Muscle of leg (tissue), 16 donors: ENCODE measurements at places on chromosomes 7 and 10.
A peak's percentile ranks its signal among the peaks of the same experiment; 100 is the strongest.

DNA sequence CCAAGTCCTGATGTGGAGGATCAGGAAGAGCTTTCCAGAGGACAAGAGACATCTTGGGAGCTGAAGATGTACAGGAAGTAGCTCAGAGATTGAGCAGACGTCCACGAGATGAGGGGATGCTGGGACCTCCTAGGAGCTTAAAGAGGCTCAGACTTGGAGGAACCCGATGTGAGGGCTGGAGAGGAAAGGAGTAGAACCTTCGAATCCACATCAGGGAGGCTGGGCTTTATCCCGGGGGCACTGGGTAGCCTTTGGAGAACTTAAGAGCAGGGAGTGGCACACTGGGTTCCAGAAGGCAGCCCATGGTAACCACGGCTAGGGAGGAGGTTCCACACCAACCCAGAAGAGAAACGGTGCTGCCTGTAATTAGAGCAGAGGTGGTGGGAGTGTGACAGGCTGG lies 10.8 kb downstream of the PRKCQ start:
- no peaks in the 10 kb centered on the region for H3K27me3 ChIP-seq
- DNase-seq = no peak
- no peaks in the 10 kb centered on the region for H3K36me3 ChIP-seq
- no peaks in the 10 kb centered on the region for H3K4me1 ChIP-seq

- H3K36me3 ChIP-seq = no peaks in the 10 kb centered on the region
- H3K4me1 ChIP-seq = peaks cover 16% of the 10 kb centered on the region
- H3K27me3 ChIP-seq = no peaks in the 10 kb centered on the region
- no peak overlapping the region for H3K4me3 ChIP-seq
- DNase-seq = no peak
- no peak overlapping the region for H3K27ac ChIP-seq
Measured at GRCh38 chr10:84337199-84337598, 8.8 kb downstream of the CCSER2 start.

DNA sequence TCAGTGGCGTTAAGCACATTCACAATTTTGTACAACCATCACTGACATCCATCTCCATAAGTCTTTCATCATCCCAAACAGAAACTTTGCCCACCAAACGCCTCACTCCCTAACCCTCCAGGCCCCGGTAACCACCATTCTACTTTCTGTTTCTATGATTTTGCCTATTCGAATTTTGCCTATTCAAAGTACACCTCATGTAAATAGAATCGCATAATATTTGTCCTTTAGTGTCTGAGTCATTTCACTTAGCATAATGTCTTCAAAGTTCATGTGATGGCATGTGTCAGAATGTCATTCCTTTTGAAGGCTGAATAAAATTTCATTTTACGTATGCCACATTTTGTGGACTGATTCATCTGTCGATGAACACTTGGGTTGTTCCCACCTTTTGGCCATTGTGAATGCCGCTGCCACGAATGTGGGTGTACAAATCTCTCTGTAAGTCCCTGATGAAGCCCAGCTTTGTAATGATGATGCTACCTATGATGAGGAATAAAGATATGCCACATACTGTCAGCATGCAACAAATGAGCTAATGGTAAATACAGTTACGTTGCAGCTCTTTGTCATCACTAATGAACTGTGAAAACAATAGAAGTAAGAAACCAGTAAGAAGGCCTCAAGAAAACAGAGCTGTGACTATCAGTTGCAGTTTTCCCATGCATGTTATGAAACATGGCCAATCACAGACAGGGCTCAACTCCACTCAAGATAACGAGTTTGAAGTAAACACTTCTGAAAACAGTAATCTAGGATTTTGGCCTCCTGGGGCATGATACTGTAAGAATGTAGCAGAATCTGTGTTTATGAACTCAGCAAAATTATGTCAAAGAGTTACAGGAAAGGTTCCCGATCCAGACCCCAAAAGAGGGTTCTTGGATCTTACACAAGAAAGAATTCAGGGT lies 120.0 kb downstream of the ADAM12 start:
- H3K27ac ChIP-seq = no peak overlapping the region
- H3K36me3 ChIP-seq = no peaks in the 10 kb centered on the region
- peaks cover 4% of the 10 kb centered on the region for H3K4me1 ChIP-seq
- no peaks in the 10 kb centered on the region for H3K27me3 ChIP-seq

GRCh38 chr7:151142686-151143040 lies 24.8 kb downstream of the GBX1 start:
- H3K27ac ChIP-seq = peak overlapping the region; percentile 20
- peak; percentile 8 for DNase-seq

GRCh38 chr10:47289921-47290320 lies 10.1 kb upstream of the GDF10 start:
- H3K27ac ChIP-seq = no peak overlapping the region
- no peaks in the 10 kb centered on the region for H3K36me3 ChIP-seq
- no peak for DNase-seq
- H3K27me3 ChIP-seq = peaks cover 20% of the 10 kb centered on the region
- no peak overlapping the region for H3K4me3 ChIP-seq

DNA sequence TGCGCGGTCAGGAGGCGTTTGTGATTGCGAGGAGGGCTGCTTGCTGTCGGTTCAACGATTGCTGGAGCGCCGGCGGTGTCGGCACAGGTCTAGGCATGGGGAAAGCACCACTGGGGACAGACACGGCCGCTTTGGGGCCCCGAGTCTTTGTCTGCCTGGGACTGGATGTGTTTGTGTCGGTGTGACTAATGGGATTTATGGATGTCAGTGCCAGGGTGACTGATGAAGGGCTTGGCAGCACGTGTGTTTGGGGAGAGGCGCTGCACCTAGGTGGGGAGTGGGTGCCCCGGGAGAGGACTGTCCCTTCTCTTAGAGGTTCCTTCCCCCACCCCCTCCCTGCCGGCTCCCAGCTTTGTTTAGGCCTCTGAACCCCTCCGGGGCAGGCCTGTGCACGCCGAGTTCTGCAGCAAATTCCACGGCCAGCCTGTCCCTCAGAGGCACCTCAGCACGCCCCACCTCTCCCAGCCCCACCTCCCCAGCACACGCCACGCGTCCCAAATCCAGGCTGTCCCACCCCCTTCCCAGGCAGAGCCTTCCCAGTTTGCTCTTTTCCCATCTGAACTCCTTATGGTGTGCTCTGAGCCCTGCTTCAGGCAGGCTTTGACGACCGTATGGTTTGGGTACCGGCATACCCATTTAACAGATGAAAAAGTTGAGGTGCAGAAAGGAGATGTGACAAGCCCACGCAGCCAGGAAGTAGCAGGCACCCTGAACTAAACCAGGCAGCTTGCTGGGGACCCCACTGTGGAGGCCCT lies 6.4 kb upstream of the TNRC18 start:
- H3K27me3 ChIP-seq = no peaks in the 10 kb centered on the region
- DNase-seq = peak; percentile 81
- H3K4me1 ChIP-seq = peaks cover 32% of the 10 kb centered on the region
- peak overlapping the region; percentile 86 for H3K4me3 ChIP-seq
- peak overlapping the region; percentile 97 for H3K27ac ChIP-seq
- H3K36me3 ChIP-seq = peaks cover 10% of the 10 kb centered on the region

GRCh38 chr10:132834891-132835847 lies 49.2 kb upstream of the NKX6-2 start:
- no peak overlapping the region for H3K4me3 ChIP-seq
- H3K27ac ChIP-seq = no peak overlapping the region
- peaks cover 9% of the 10 kb centered on the region for H3K4me1 ChIP-seq
- no peaks in the 10 kb centered on the region for H3K36me3 ChIP-seq
- DNase-seq = no peak
- H3K27me3 ChIP-seq = peaks cover 37% of the 10 kb centered on the region

- H3K4me3 ChIP-seq = no peak overlapping the region
- H3K36me3 ChIP-seq = no peaks in the 10 kb centered on the region
- no peaks in the 10 kb centered on the region for H3K27me3 ChIP-seq
- H3K27ac ChIP-seq = no peak overlapping the region
Measured at GRCh38 chr7:78125884-78126283, 327.3 kb downstream of the PHTF2 start.

DNA sequence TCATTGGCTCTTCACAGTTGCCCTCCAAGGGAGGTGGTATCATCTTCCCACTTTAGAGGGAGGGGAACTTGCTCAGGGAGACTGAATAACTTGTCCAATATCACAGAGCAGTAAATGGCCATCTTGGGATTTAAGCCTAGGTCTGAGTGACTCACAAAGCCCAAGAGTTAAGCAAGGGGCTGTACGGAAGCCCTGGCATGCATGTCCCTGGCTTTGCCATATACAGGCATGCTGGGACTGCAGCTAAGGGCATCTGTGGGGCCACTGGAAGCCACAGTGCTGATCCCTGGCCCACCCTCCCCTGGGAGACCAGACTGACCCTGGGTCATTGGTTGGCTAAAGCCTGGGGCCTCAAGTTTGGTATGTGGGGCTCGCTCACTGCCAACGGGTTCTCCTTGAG lies 3.1 kb downstream of the VSIR start:
- peaks cover 92% of the 10 kb centered on the region for H3K4me1 ChIP-seq
- DNase-seq = no peak

DNA sequence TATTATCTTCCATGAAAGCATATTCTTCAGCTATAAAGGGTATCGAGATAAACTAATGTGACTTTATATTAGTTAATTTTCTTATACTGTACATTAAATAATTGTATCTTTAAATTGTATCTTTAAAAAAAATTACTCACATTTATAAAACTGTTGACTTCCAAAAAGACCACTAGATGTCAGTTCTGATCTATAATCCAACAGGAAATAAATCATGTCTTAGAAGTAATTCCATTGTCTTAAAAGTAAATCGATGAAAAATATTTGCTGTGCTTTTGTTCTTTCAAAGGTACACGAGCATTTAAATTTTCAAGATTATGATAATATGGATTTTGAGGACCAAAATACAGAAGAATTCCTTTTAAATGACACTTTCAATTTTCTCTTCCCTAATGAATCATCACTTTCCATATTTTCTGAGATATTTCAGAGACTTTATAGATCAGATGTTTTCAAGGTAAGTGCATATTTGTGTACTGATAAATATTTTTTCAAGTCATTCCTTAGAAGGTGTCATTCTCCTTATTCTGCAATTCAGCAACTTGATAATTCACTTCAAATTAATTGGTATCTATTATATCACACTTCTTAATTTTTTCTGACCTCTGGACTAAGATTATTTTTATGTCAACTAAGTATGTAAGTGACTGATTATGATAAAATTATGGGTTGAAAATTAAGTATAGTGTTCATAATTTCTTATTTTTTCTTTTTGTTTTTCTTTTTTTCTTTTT lies 138.5 kb downstream of the CPED1 start:
- no peak overlapping the region for H3K27ac ChIP-seq
- DNase-seq = peak; percentile 35
- no peaks in the 10 kb centered on the region for H3K27me3 ChIP-seq
- no peaks in the 10 kb centered on the region for H3K36me3 ChIP-seq

- no peak for DNase-seq
- H3K27me3 ChIP-seq = no peaks in the 10 kb centered on the region
Measured at GRCh38 chr7:122543891-122544290, 155.0 kb downstream of the RNF133 start.

DNA sequence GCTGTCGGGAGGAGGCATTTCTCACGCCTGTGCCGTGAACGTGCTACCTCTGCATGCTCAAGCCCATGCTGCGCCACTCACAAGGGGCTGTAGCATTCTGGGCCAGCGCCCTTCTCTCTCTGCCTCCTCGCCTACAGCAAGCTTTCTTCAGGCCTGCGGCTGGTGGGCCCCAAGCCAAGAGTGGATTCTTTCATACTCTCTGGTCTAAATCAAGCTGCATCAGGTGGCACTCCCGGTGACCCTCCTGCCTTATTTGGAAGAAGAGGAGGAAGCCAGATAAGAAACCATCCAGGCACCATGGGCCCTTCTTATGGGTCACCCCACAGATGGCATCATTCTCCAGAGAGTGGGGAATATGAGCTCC lies 86.7 kb upstream of the DUSP5 start:
- peaks cover 28% of the 10 kb centered on the region for H3K4me1 ChIP-seq
- peak; percentile 33 for DNase-seq
- H3K4me3 ChIP-seq = no peak overlapping the region
- H3K36me3 ChIP-seq = no peaks in the 10 kb centered on the region
- H3K27me3 ChIP-seq = no peaks in the 10 kb centered on the region

GRCh38 chr7:90396420-90396819 lies 6.8 kb upstream of the CLDN12 start:
- no peak overlapping the region for H3K4me3 ChIP-seq
- H3K27ac ChIP-seq = no peak overlapping the region
- H3K36me3 ChIP-seq = no peaks in the 10 kb centered on the region
- H3K4me1 ChIP-seq = no peaks in the 10 kb centered on the region
- no peaks in the 10 kb centered on the region for H3K27me3 ChIP-seq
- DNase-seq = no peak

- no peak overlapping the region for H3K4me3 ChIP-seq
- DNase-seq = no peak
- H3K27ac ChIP-seq = no peak overlapping the region
- no peaks in the 10 kb centered on the region for H3K4me1 ChIP-seq
- H3K36me3 ChIP-seq = peaks cover 40% of the 10 kb centered on the region
- H3K27me3 ChIP-seq = no peaks in the 10 kb centered on the region
Measured at GRCh38 chr10:59803714-59804113, 50.5 kb upstream of the MRLN start.

GRCh38 chr7:10685040-10685439 lies 288.6 kb upstream of the PHF14 start:
- no peaks in the 10 kb centered on the region for H3K36me3 ChIP-seq
- no peak for DNase-seq

DNA sequence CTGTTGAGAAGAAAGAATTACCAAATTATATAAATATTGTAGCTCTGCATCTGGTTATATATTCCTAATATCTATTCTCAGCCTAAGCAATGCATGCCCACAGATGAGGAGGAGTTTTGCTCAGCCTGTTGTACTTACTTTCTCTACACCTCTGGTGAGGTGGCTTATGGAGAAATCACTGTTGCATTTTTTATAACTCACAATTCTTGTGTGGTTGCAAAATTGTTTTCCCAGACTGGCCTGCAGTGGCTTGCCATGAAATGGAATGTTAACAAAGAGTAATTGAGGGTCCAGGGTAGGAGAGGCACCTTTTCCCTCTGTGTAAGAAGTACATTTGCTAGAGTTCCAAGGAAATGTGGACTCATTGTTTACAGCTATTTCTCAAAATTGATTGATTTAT lies 202.0 kb upstream of the SEMA3E start:
- no peak for DNase-seq
- H3K4me3 ChIP-seq = no peak overlapping the region
- H3K36me3 ChIP-seq = no peaks in the 10 kb centered on the region
- H3K27ac ChIP-seq = no peak overlapping the region
- no peaks in the 10 kb centered on the region for H3K4me1 ChIP-seq
- no peaks in the 10 kb centered on the region for H3K27me3 ChIP-seq

GRCh38 chr10:129334266-129334665 lies 132.8 kb upstream of the MGMT start:
- no peaks in the 10 kb centered on the region for H3K36me3 ChIP-seq
- no peak overlapping the region for H3K4me3 ChIP-seq
- peak; percentile 27 for DNase-seq
- no peaks in the 10 kb centered on the region for H3K27me3 ChIP-seq

GRCh38 chr7:1526271-1526754 lies 4.2 kb upstream of the MAFK start:
- DNase-seq = no peak
- H3K4me1 ChIP-seq = peaks cover 6% of the 10 kb centered on the region
- H3K27me3 ChIP-seq = peaks cover 27% of the 10 kb centered on the region
- H3K36me3 ChIP-seq = no peaks in the 10 kb centered on the region
- no peak overlapping the region for H3K27ac ChIP-seq
- H3K4me3 ChIP-seq = no peak overlapping the region
